ENCODE measurements at places on chromosomes 2 and 18.

DNA sequence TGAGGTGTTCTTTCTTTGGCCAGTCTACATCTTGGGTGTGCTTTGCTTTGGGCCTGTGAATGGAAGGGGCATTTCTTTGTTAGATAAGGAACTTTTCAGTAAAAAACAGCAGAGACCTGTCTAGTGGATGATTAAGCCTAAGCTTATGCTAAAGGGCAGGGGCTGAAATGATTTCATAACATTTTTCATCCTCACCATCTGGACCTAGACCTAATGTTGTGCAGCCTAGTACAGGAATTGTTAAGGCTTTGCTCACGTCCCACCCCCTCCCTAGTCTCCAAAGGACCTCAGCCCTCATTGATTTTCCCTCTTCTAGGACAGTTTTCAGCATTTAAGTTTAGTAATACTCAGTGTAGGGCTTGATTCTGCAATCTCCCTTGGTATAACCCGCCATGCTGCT lies 111.8 kb downstream of the PRKCE start:
- no peak for DNase-seq

GRCh38 chr2:64862623-64863022 lies 126.6 kb upstream of the SLC1A4 start:
- DNase-seq: no peak

GRCh38 chr2:161170377-161170776 lies 10.1 kb downstream of the TANK start:
- no peak for DNase-seq

GRCh38 chr2:43818761-43819160 lies 19.9 kb downstream of the ABCG5 start:
- no peak for DNase-seq

- no peak for DNase-seq
Observed at GRCh38 chr2:196987649-196988364, 61.3 kb upstream of the PGAP1 start.

DNA sequence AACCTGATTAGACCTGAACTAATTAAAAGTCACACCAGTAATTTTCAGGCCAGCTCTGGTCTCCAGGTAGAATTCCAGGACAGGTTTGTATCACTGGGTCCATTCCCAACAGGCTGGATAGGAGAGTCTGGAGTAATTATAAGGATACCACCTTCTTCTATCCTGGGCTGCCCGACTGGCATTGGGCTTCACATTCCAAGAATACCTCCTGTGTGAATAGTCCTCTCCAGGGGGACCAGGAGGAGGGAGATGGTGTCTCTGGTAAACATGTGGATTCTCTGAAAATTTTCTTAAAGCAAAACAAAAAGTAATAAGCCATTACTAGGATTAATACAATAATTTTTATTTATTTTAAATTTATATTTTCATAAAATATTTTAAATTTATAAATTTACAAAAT lies 17.3 kb downstream of the DUSP11 start:
- DNase-seq: no peak

GRCh38 chr2:167793725-167794124 lies 453.7 kb downstream of the STK39 start:
- DNase-seq: no peak

GRCh38 chr2:12965540-12966269 lies 249.0 kb downstream of the TRIB2 start:
- DNase-seq: no peak

GRCh38 chr18:79554945-79555645 lies 124.5 kb upstream of the CTDP1 start:
- DNase-seq: no peak

- no peak for DNase-seq
Observed at GRCh38 chr2:47208852-47209606, 53.9 kb upstream of the STPG4 start.

DNA sequence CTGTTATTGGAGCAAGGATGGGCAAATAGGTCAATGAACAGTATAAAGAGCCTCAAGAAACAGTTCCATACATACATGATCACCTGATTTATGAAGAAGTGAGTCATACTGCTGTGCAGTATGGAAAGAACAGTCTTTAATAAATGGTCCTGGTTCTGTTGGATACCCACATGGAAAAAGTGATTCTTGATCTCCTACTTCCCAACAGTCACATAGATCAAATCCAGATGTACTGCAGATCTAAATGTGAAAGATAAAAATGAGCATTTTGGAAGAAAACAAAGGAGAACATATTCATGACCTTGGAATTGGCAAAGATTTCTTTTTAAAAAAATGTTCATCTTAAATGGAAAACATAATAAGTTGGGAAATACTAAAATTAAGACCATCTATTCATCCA lies 75.8 kb downstream of the CCDC148 start:
- DNase-seq: no peak

DNA sequence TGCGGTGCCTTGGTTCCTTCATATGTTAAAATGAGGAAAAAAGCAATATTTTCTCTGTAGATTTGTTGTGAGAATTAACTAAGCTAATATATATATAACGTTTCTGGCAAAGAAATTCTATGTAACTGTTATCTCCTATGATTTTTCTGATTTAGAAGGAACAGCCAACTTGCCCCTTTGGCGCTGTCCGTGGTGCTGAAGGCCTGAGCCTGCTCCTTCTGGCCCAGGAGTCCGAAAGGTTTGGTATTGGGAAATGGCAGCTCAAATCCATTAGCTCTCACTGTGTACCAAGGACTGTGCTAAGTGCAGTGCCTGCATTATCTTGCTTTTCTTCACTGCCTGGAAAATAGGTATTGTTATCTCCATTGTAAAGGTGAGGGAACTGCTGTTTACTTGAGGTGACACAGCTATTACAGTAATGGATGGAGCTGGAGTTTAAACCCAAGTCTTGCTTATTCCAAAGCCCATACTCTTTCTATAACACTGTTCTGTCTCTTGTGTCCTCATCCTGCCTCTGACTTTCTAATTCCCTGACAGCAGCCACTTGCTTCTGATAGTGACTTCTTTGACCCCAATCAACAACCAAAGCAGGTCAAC lies 52.2 kb downstream of the C1QL2 start:
- no peak for DNase-seq

- no peak for DNase-seq
Observed at GRCh38 chr2:183250061-183250460, 125.8 kb downstream of the NUP35 start.

GRCh38 chr2:66432801-66433694 lies 1.9 kb upstream of the MEIS1 start:
- DNase-seq: no peak

DNA sequence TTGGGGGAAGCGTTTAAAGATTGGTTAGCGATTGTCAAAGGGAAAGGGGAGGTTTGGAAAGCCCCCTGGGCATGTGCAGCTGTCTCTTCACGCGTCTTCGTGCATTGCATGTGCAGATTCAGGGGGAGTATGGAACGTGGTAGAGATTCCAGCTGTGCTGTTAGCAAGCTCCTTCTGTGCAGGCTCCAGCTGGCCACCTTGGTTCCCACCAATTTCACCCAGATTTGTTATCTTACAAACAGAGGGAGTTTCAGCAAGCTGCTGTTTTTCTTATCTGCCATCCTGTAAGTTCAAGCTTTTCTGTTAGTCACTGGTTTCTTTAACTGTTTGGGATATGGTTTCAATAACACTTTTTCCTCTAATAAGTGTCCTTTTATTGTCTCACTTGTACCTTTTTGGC lies 30.4 kb downstream of the FARP2 start:
- no peak for DNase-seq

DNA sequence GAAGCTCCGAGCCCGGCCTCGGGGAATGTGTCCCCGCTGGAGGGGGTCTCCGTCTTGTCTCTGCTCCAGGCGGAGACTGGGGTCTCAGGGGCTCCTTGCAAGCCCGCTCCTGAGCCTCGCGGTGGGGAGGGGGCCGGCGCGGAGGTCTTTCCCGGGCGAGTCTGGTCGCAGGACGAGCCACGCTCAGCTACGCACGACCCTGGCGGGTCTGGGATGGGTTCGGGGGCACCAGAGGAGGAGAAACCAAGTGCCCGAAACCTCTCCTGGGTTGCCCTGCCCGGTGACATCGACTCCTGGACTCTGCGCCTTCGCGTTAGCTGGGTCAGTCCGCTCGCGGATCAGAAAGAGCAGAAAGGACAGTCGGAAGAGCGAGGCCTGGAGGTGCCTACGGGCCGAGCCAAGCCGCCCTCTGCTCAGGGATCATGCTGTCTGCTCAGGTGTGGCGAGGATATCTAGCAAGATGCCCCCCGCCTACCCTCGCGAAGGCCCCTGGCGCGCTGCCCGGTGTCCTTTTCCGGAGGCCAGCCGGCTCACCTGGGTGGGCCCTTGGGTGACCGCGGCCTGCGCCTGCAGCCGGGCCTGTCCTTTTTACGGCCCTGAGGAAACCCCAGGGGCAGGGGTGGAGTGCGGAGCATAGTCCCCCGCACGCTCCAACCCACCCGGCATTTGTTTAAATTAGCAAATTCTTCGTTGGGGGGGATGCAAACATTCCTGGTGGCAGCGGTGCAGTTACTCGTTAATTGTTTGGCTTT lies 58.7 kb downstream of the SNORC start:
- no peak for DNase-seq

DNA sequence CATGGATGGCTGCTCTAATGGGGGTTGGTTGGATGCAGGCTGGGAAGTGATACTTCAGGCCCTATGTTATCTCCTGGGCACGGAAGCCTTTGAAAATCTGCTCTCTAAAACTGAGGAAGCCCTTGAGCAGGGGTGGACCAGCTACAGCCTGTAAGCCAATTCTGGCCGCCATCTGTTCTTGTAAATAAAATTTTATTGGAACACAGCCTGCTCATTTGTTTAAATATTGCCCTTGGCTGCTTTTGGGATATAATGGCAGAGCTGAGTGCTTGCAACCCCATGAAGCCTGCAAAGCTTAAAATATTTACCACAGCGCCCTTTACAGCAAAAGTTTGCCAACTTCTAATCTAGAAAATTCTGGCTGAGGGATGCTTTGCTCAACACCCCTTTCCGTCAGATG lies 11.9 kb upstream of the IGFBP2 start:
- no peak for DNase-seq

DNA sequence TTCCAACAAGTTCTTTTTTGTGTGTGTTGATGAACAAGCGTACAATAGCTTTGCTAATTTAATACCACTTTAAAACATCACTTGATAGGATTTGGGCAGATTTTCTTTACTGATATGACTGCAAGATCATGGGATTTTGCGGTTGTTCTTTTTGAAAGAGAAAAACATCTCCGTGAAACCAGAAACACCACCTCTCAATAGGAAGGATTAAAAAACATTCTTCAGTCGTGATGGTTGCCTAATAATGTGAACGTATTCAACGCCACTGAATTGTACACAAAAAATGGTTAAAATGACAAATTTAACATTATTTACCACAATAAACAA lies 19.3 kb downstream of the RBMS1 start:
- DNase-seq: no peak

GRCh38 chr2:2527148-2527547 lies 196.1 kb upstream of the MYT1L start:
- DNase-seq: no peak

All from effector memory CD4-positive, alpha-beta T cell (primary cell).